CD4-positive, alpha-beta T cell (primary cell): ENCODE measurements at places on chromosomes 1 and 21. TPM values are rescaled to one million over a fixed set of nuclear protein-coding genes. Genes with fewer than 3 reads are reported as not detected.

The BCL10 gene
- 50.0 TPM for total RNA-seq

The ARHGAP29 gene
- not detected for total RNA-seq

The CLCA1 gene
- total RNA-seq, result not detected

The NECTIN4 gene
- total RNA-seq, result 0.22 TPM

The CFAP141 gene
- total RNA-seq, result not detected

The C4BPB gene
- 1.6 TPM for total RNA-seq

The S100A8 gene
- 21.0 TPM for total RNA-seq

The SERINC2 gene
- 0.11 TPM for total RNA-seq

The DNAJC8 gene
- total RNA-seq, result 56.9 TPM

DNA sequence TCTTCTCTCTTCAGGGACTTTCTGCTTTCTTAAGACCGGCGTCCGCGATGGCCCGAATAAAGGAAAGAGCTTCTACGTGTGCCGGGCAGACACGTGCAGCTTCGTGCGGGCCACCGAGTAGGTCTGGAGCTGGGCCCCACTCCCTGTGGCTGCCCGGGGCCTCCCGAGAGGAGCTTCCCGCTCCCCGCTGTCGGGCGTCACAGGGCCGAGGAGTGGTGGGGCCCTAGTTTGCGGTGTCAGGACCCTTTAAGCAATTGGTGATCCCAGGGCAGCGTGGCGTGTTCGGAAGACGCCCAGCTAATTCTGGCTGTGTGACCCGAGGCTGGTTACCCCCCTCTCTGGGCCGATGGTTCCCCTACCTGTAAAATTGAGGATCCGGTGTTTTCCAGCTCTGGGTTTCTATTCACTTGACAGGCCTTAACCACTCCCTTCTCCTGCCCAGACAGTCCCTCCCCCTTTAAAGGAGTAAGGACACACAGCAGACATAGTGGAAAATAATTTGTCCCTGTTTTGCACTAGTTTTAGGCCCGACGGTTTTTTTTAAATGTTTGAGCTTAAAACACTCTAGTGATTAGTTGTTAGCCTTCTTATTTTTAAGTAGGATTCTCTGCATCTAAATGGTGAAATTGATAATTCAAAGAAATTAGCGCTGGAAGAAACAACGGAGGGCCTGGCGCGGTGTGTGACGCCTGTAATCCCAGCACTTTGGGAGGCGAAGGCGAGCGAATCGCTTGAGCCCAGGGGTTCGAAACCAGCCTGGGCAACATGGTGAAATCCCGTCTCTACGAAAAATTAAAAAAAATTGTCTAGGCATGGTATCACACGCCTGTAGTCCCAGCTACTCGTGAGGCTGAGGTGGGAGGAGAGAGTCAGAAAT is 553 bp downstream of the TTF2 start:
- H3K4me3 ChIP-seq, result peak overlapping the region; percentile 91
- H3K27ac ChIP-seq, result peak overlapping the region; percentile 64
- no peaks in the 10 kb centered on the region for H3K36me3 ChIP-seq
- H3K27me3 ChIP-seq, result no peaks in the 10 kb centered on the region

GRCh38 chr21:34935898-34936297 is 113.2 kb downstream of the RUNX1 start:
- no peak overlapping the region for H3K4me3 ChIP-seq
- no peaks in the 10 kb centered on the region for H3K27me3 ChIP-seq
- no peaks in the 10 kb centered on the region for H3K36me3 ChIP-seq
- peak overlapping the region; percentile 55 for H3K27ac ChIP-seq

- DNase-seq, result peak; percentile 35
- peaks cover 40% of the 10 kb centered on the region for H3K4me1 ChIP-seq
- no peak overlapping the region for H3K27ac ChIP-seq
- no peaks in the 10 kb centered on the region for H3K27me3 ChIP-seq
- peaks cover 52% of the 10 kb centered on the region for H3K36me3 ChIP-seq
Measured at GRCh38 chr1:225845571-225846259, 35.8 kb downstream of the EPHX1 start.

- H3K4me1 ChIP-seq, result no peaks in the 10 kb centered on the region
- H3K36me3 ChIP-seq, result no peaks in the 10 kb centered on the region
- no peaks in the 10 kb centered on the region for H3K27me3 ChIP-seq
- no peak overlapping the region for H3K4me3 ChIP-seq
- no peak overlapping the region for H3K27ac ChIP-seq
Measured at GRCh38 chr1:108897865-108898720, 21.3 kb downstream of the GPSM2 start.

GRCh38 chr1:61301824-61302657 is 219.7 kb downstream of the NFIA start:
- no peaks in the 10 kb centered on the region for H3K4me1 ChIP-seq
- H3K27me3 ChIP-seq, result no peaks in the 10 kb centered on the region
- H3K27ac ChIP-seq, result no peak overlapping the region
- no peaks in the 10 kb centered on the region for H3K36me3 ChIP-seq
- no peak for DNase-seq

DNA sequence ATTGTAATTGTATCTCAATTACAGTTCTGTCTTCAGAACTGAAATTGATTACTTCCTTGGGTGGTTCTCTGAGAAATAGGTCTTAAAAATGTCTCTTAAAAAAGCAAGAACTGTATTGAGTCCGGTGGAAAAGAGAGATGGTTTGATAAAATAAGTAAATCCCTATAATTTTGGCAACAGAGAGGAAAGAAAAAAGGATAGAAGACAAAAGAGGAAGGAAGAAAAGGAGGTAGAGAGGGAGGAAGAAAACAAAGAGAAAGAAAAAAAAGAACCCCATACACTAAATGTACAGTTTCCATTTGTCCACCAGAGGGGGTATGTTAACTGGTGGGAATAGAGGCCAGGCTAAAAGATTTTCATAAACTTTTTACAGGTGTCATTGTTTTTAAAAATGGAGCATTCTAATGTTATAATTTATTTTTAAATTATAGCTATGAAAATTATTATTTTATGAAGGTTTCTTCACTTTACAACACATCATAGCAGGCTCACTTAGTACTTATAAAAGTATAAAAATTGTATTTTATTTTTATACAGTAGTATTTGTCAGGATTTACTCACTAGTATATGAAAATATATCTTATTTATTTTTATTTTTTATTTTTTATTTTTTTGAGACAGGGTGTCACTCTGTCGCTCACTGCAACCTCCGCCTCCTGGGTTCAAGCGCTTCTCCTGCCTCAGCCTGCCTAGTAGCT is 2.1 kb upstream of the UBE2T start:
- DNase-seq, result peak; percentile 71
- H3K27ac ChIP-seq, result no peak overlapping the region
- H3K4me1 ChIP-seq, result peaks cover 18% of the 10 kb centered on the region
- no peaks in the 10 kb centered on the region for H3K27me3 ChIP-seq

DNA sequence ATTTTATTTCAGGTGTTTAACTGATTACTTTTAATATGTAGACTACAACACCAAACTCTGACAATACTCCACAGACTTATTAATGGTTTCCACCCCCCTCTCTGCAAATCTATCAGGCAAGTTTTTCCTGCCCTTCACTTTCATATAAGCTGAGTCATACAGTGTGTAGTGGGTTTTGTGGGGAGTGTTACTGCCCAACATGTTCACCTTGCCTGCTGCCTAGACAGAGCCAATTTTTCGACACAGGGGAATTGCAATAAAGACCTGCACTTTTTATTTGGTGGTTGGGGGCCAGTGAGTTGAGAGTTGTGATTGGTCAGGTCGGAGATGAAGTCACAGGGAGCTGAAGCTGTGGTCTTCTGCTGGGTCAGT is 119.7 kb downstream of the PPIAL4G start:
- DNase-seq, result no peak
- H3K27me3 ChIP-seq, result no peaks in the 10 kb centered on the region
- peaks cover 24% of the 10 kb centered on the region for H3K4me1 ChIP-seq
- no peaks in the 10 kb centered on the region for H3K36me3 ChIP-seq
- no peak overlapping the region for H3K27ac ChIP-seq

DNA sequence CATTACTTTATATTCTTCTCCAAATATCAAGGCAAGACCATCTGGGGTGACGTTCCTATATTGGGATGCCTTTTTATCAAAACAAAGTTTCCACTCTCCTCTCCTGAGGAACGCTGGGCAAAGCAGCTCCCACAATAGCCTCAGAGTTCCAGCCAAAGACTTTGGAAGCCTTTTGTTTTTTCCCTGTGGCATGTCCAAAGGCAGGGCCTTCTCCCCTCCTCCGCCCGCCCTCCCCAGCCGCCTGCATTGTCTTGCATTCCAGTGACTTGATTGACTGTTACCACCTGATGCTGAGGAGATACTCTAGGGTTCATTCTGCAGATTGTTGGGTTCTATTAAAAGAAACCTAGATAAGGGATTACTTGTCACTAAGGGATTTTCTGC is 43.5 kb downstream of the PROX1 start:
- no peak overlapping the region for H3K4me3 ChIP-seq
- no peak overlapping the region for H3K27ac ChIP-seq
- H3K4me1 ChIP-seq, result no peaks in the 10 kb centered on the region
- no peaks in the 10 kb centered on the region for H3K36me3 ChIP-seq

DNA sequence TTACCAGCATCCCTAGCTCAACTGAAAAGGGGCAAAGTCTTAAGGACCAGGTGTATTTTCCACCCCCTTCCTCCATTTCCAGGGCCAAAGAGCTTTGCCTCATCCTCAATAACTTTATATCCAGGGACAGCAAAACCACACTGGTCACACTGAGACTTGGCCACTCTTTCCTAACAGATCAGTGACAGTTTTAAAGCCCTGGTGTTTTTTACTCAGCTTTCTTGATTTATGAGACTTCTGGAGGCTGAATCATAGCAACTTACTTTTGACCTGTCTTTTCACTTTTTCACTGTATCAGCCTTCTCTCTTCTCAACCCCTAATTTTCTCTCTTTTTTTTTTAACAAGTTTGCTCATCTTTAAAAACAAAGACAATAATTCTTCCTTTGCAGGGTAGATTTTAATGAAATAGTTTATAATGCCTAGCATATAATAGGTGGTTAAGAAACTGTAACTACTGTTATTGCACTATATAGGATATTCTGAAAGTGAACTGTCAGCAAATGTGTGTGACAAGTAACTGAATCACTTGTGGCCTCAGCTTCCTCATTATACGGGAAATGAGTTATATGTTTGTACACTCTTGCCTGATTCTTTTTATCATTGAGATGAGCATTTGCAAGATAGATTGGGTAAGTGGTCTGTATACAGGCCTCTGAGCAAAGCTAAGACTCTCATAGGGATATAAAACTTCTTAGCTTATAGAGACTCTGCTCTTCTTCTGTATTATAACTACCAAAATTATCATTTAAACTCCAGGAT is 19.7 kb upstream of the DYNLT5 start:
- H3K27ac ChIP-seq, result no peak overlapping the region
- H3K27me3 ChIP-seq, result no peaks in the 10 kb centered on the region
- H3K4me3 ChIP-seq, result no peak overlapping the region
- no peak for DNase-seq
- H3K36me3 ChIP-seq, result no peaks in the 10 kb centered on the region

- H3K27me3 ChIP-seq, result no peaks in the 10 kb centered on the region
- H3K4me1 ChIP-seq, result peaks cover 2% of the 10 kb centered on the region
- no peak overlapping the region for H3K4me3 ChIP-seq
- H3K27ac ChIP-seq, result no peak overlapping the region
- no peaks in the 10 kb centered on the region for H3K36me3 ChIP-seq
Measured at GRCh38 chr1:38486085-38486484, 373.5 kb downstream of the RRAGC start.

- no peak overlapping the region for H3K27ac ChIP-seq
- H3K4me3 ChIP-seq, result no peak overlapping the region
- H3K4me1 ChIP-seq, result no peaks in the 10 kb centered on the region
- peak; percentile 7 for DNase-seq
- no peaks in the 10 kb centered on the region for H3K27me3 ChIP-seq
Measured at GRCh38 chr1:87864676-87865075, 536.0 kb downstream of the LMO4 start.

- no peak for DNase-seq
- H3K27ac ChIP-seq, result no peak overlapping the region
- no peak overlapping the region for H3K4me3 ChIP-seq
- H3K27me3 ChIP-seq, result no peaks in the 10 kb centered on the region
- peaks cover 48% of the 10 kb centered on the region for H3K36me3 ChIP-seq
Measured at GRCh38 chr21:42550817-42551216, 37.2 kb downstream of the SLC37A1 start.

DNA sequence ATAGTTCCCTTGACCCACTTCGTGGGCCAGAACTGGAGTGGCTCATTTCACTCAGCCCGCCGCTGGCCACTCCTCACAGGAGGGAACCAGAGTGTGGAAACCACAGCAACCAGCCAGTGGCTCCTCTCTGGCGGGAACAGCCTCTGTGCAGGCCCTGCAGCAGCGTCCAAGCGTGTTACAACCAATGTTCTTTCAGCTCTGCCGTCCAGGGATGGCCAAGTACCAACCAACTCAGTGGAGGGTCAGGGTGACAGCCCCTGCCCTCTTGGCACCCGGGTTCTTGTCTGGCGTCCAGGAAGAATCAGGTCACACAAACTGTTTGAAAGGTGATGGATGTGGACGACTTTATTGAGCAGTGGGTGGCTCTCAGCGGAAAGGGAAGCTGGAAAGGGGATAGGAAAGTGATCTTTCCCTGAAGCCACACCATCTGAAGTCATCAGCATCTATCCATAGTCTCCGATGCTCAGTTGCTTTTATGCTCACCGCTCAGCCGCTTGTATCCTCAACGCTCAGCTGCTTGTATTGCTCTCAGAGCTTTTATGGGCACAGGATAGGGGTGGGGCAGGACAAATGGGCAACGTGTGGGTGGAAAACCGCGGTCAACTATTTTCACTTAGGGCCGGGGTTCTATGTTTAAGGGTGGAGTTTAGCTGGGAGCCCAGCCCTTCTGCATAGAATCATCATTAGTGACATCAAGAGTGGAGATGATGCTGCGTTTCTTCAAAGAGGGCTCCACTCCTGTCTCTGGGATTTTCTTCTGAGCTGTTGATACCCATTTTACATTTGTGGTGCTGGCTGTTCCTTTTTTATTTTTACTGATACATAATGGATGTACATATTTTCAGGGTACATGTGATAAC is 250.2 kb downstream of the RRAGC start:
- no peaks in the 10 kb centered on the region for H3K36me3 ChIP-seq
- no peak overlapping the region for H3K4me3 ChIP-seq
- peaks cover 4% of the 10 kb centered on the region for H3K27me3 ChIP-seq
- DNase-seq, result no peak

GRCh38 chr1:216457356-216457755 is 34.1 kb upstream of the USH2A start:
- H3K36me3 ChIP-seq, result no peaks in the 10 kb centered on the region
- H3K4me1 ChIP-seq, result no peaks in the 10 kb centered on the region
- H3K4me3 ChIP-seq, result no peak overlapping the region
- H3K27ac ChIP-seq, result no peak overlapping the region
- no peaks in the 10 kb centered on the region for H3K27me3 ChIP-seq

- no peaks in the 10 kb centered on the region for H3K36me3 ChIP-seq
- H3K4me1 ChIP-seq, result peaks cover 12% of the 10 kb centered on the region
- no peak for DNase-seq
- H3K4me3 ChIP-seq, result no peak overlapping the region
- no peak overlapping the region for H3K27ac ChIP-seq
Measured at GRCh38 chr1:1430114-1430982, 5.1 kb upstream of the VWA1 start.

GRCh38 chr1:15957221-15958095 is 18.4 kb downstream of the ZBTB17 start:
- no peak overlapping the region for H3K4me3 ChIP-seq
- DNase-seq, result no peak
- H3K27me3 ChIP-seq, result no peaks in the 10 kb centered on the region
- peaks cover 43% of the 10 kb centered on the region for H3K4me1 ChIP-seq
- peaks cover 33% of the 10 kb centered on the region for H3K36me3 ChIP-seq

- H3K27ac ChIP-seq, result no peak overlapping the region
- H3K27me3 ChIP-seq, result no peaks in the 10 kb centered on the region
- DNase-seq, result no peak
- H3K36me3 ChIP-seq, result peaks cover 99% of the 10 kb centered on the region
- H3K4me3 ChIP-seq, result no peak overlapping the region
- H3K4me1 ChIP-seq, result no peaks in the 10 kb centered on the region
Measured at GRCh38 chr1:19112891-19113696, 97.0 kb downstream of the UBR4 start.
